ENCODE measurements at places on chromosomes 12 and 14. TPM values are rescaled to one million over a fixed set of nuclear protein-coding genes. Genes with fewer than 3 reads are reported as not detected.

The SCFD1 gene
- total RNA-seq, result 58.1 TPM

The ZNF664 gene
- 54.0 TPM for total RNA-seq

The PARP11 gene
- 36.4 TPM for total RNA-seq

GRCh38 chr12:49967042-49967776 lies 5.5 kb downstream of the AQP5 start:
- peak overlapping the region; percentile 63 for H3K4me3 ChIP-seq
- peaks cover 15% of the 10 kb centered on the region for H3K27me3 ChIP-seq
- peaks cover 10% of the 10 kb centered on the region for H3K4me1 ChIP-seq

DNA sequence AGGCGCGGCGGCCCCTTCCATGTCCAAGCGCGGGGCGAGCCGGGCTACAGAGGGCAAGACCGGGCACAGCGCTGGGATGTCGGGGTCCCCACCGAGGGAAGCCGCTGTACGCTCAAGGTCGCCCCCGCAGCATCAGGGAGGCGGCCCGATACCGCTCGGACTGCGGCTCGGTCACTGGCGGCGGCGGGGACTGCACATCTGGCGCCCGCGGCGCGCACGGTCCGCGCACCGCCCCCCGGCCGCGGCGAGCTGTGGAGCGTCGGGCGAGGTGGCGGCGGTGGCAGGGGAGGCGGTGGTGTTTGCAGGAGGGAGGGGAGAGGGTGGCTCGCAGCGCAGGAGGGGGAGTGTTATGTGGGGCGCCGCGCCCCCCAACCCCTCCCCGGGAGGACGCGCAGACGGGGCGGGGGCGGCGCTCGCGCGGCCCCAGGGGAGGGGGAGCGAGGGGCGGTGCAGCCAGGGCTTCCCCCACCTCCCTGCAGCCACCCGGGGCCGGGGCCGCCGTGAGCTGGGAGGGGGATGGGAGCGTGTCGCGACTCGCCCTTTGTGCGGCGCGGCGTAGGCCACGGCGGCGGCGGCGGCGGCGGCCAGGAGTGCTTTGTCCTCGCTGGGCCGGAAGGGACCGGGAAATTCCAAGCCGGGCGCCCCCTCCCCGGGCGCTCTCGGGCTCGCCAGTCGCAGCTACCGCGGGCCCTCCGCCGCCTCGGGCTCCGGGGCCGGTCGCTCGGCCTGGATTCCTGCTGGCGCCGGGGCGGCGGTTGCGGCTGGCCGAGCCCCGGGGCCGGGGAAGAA lies at the start of gene NUAK1:
Gene NUAK1 (minus strand): TSS at position 322 of the 789 bp plus-strand sequence. CDS start 301 bp downstream, at position 21.
- H3K27ac ChIP-seq, result no peak within 1 kb of the TSS
- no peak for DNase-seq
- no peak within 1 kb of the TSS for H3K4me3 ChIP-seq
- H3K36me3 ChIP-seq, result no peaks in the 10 kb centered on the region
- peaks cover 20% of the 10 kb centered on the region for H3K27me3 ChIP-seq

- no peak overlapping the region for H3K27ac ChIP-seq
- no peak for DNase-seq
- H3K27me3 ChIP-seq, result no peaks in the 10 kb centered on the region
- peaks cover 6% of the 10 kb centered on the region for H3K36me3 ChIP-seq
These were observed 14.2 kb downstream of the TMEM229B start for GRCh38 chr14:67474366-67474765.

DNA sequence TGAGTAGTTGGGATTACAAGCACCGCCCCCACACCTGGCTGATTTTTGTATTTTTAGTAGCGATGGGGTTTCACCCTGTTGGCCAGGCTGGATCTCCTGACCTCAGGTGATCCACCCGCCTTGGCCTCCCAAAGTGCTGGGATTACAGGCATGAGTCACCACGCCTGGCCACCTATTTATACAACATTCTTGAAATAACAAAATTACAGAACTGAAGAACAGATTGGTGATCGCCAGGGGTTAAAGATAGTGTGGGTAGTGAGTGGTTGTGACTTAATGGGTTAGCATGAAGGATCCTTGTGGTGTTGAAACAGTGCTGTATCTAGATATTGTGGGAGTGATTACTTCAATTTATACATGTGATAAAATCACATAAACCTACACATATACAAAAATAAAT lies 7.4 kb downstream of the GLIPR1L1 start:
- no peaks in the 10 kb centered on the region for H3K27me3 ChIP-seq
- no peak for DNase-seq
- H3K4me3 ChIP-seq, result no peak overlapping the region
- no peak overlapping the region for H3K27ac ChIP-seq
- no peaks in the 10 kb centered on the region for H3K36me3 ChIP-seq

- H3K27ac ChIP-seq, result no peak overlapping the region
- H3K36me3 ChIP-seq, result no peaks in the 10 kb centered on the region
- H3K4me1 ChIP-seq, result no peaks in the 10 kb centered on the region
- DNase-seq, result no peak
- no peaks in the 10 kb centered on the region for H3K27me3 ChIP-seq
These were observed 87.8 kb upstream of the NCOR2 start for GRCh38 chr12:124655048-124655697.

DNA sequence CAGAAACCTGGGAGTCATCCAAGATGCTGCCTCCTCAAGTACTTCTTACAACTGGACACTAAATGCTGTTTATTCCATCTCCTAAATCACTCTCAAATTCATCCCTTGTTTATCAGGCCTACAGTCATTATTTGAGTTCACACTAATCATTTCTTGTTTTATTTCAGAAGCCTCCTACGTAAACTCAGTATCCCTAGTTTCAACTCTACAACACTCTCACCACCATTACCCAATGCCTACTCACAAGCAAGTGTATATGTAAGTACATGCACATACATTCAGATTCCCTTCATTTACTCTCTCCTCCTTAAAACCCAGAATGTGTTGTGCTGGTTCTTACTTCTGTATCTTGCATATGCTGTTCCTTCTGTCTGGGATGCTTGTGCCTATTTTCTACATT lies 43.0 kb downstream of the DDHD1 start:
- no peak for DNase-seq
- H3K27me3 ChIP-seq, result no peaks in the 10 kb centered on the region
- H3K27ac ChIP-seq, result peak overlapping the region; percentile 71
- no peak overlapping the region for H3K4me3 ChIP-seq
- H3K4me1 ChIP-seq, result peaks cover 31% of the 10 kb centered on the region
- no peaks in the 10 kb centered on the region for H3K36me3 ChIP-seq

DNA sequence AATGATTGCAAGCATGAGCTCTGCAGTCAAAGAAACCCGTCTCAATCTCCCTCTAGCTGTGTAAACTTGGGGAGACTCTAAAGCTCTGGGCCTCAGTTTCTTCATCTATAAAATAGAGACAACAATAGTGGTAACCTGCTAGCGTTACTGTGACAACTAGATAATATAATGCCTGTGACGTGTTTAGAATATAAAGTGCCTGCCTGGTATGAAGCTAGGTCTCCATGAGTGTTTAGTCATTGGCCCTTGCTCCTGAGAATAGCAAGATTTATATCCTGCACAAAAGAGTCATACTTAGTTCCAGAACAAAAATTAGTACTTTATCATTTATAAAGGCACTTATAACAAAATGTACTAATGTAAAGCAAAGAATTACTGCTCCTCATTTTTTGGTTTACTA lies 8.8 kb upstream of the DCP1B start:
- H3K4me3 ChIP-seq, result no peak overlapping the region
- no peaks in the 10 kb centered on the region for H3K4me1 ChIP-seq
- no peaks in the 10 kb centered on the region for H3K36me3 ChIP-seq
- no peak for DNase-seq

DNA sequence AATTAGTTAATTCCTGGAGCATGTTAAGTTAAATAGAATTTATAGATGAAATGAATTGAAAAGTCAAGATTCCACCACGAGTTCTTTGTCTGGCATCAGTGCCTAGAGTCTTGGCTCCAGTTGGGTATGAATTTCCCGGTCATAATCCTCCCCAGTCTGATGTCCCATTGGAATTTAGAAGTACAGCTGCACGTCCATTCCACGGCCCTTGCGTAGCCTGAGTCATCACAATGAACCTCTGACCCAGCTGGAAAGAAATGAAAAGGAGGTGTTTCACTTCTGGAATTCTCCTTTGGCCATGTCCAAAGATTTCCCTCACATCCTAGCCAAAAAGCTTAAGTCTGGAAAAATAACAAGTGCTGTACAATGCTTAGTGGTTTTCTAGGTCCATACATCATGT lies 122.7 kb downstream of the KICS2 start:
- no peak overlapping the region for H3K27ac ChIP-seq
- H3K27me3 ChIP-seq, result peaks cover 6% of the 10 kb centered on the region
- no peaks in the 10 kb centered on the region for H3K36me3 ChIP-seq
- H3K4me3 ChIP-seq, result no peak overlapping the region
- no peaks in the 10 kb centered on the region for H3K4me1 ChIP-seq

- DNase-seq, result no peak
- H3K4me1 ChIP-seq, result peaks cover 6% of the 10 kb centered on the region
- H3K27ac ChIP-seq, result no peak overlapping the region
- H3K36me3 ChIP-seq, result no peaks in the 10 kb centered on the region
- no peak overlapping the region for H3K4me3 ChIP-seq
- H3K27me3 ChIP-seq, result no peaks in the 10 kb centered on the region
These were observed 19.7 kb upstream of the IFT81 start for GRCh38 chr12:110104188-110105094.

DNA sequence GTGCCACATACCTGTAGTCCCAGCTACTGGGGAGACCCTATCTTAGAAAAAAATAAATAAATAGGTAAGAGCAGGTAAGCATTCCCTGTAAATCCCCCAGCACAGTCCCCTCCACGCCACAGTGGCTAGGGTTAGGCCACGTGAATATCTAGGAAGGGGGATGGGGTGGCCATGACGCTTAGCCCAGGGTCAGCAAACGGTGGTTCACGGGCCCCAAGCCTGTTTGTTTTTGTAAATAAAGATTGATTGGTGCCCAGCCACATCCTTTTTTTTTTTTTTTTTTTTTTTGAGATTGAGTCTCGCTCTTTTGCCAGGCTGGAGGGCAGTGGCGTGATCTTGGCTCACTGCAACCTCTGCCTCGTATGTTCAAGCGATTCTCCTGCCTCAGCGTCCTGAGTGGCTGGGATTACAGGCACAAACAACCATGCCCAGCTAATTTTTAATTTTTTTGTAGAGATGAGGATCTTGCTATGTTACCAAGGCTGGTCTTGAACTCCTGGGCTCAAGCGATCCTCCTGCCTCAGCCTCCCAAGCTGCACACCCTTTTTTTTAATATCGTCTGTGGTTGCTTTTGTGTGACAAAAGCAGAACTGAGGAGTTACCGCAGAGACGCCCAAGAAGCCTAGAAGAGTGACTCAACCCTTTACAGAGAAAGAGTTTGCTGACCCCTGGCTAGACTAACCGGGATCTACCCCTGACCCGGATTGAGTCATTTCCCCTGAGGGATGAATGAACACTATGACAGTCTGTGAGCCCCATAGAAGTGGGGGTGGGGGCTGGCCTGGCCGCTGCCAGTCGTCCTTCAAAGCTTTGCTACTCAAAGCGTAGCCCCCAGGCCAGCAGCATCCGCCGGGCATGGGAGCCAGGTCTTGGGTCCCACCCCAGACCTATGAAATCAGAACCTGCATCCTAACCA lies 113.7 kb upstream of the NCOR2 start:
- DNase-seq, result no peak
- H3K4me3 ChIP-seq, result no peak overlapping the region
- no peaks in the 10 kb centered on the region for H3K4me1 ChIP-seq

Data from CD4-positive, alpha-beta memory T cell (primary cell).